ENCODE measurements at places on chromosomes 1 and 21.
A peak's percentile ranks its signal among the peaks of the same experiment; 100 is the strongest.

- DNase-seq: no peak
These were observed 51.3 kb downstream of the MAST2 start for GRCh38 chr1:45854724-45855123.

DNA sequence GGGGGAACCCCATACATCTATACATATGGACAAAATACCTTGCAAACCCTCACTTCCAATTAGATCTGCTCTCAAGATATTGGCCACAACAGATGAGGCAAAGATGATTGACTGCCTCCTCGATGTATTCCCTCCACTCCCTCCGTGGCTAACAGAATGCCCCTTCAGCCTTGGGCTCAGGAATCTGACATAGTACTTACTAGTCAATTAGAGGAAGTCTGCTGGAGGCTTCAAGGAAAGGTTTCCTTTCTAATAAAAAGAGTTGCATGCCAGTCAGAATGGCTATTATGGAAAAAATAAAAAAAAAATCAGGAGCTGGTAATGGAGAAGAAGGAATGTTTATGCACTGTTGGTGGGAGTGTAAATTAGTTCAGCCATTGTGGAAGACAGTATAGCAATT lies 90.4 kb upstream of the VAV3 start:
- DNase-seq: no peak

- no peak for DNase-seq
These were observed 16.1 kb downstream of the SLAMF1 start for GRCh38 chr1:160630523-160631451.

- no peak for DNase-seq
These were observed 658 bp downstream of the UBXN11 start for GRCh38 chr1:26305667-26306289.

- DNase-seq: no peak
These were observed 22.7 kb upstream of the IFNAR1 start for GRCh38 chr21:33302055-33302454.

GRCh38 chr1:226737819-226738420 lies 1.2 kb downstream of the ITPKB start:
- DNase-seq: peak; percentile 54

DNA sequence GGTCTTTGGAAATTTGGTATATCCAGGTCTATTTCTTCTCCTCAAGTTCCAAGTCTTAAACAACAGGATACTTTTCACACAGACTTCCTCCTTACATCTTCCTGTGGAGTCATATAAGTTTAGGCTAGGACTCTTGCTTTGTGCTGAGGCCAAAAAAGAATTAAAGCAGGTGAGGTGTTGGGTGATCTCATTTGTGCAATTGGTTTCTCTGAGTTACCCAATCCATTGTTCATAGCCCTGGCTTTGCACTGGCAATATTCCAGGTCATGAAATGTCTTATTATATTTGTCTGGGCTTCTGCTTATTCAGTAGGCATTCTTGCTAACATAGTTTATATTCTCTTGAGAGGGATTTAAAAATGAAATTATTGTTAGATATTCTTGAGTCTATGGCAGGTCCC lies 14.1 kb upstream of the KIAA0040 start:
- no peak for DNase-seq

- DNase-seq: no peak
These were observed 17.2 kb downstream of the PPT1 start for GRCh38 chr1:40079774-40080400.

- no peak for DNase-seq
These were observed 290.4 kb upstream of the POU3F1 start for GRCh38 chr1:38336961-38337360.

DNA sequence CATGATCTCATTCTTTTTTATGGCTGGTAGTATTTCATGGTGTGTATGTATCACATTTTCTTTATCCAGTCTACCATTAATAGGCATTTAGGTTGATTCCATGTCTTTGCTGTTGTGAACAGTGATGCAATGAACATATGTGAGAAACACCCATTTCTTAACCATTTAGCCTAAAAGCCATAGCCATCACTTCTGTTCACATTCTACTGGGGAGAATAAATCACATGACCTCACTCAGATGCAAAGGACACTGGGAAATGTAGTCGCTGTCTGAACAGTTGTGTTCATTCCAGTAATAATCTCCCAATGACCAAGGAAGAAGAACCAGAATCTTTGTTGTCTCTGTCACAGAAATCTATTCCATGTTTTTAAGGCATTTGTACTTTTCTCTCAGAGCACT lies 15.1 kb upstream of the PLA2G2E start:
- no peak for DNase-seq

DNA sequence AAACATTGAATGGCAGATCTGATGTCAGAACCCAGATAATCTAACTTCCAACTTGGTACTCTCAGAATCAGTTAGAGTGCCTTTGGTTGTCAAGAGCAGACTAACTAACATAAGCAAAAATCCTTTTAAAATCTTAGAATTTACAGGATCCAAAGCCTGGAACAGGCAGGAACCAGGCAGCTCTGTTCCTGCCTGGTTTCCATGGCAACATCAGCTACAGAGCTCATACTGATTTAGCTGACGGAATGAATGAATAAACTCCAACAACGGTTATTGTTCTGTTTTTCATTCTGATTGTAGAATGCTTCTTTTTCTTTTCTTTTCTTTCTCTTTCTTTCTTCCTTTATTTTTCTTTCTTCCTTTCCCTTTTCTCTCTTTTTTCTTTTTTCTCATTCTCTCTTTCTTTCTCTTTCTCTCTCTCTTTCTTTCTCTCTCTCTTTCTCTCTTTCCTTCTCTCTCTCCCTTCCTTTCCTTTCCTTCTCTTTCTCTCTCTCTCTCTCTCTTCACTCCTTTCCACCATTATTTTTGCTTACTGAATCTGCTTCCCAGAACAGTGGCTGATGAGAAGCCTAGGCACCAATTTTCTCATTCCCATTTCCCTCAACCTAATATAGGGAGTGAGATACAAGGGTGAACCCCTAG lies 121.6 kb downstream of the RGS7 start:
- no peak for DNase-seq

GRCh38 chr1:215599418-215600074 lies 32.4 kb downstream of the KCTD3 start:
- DNase-seq: no peak

DNA sequence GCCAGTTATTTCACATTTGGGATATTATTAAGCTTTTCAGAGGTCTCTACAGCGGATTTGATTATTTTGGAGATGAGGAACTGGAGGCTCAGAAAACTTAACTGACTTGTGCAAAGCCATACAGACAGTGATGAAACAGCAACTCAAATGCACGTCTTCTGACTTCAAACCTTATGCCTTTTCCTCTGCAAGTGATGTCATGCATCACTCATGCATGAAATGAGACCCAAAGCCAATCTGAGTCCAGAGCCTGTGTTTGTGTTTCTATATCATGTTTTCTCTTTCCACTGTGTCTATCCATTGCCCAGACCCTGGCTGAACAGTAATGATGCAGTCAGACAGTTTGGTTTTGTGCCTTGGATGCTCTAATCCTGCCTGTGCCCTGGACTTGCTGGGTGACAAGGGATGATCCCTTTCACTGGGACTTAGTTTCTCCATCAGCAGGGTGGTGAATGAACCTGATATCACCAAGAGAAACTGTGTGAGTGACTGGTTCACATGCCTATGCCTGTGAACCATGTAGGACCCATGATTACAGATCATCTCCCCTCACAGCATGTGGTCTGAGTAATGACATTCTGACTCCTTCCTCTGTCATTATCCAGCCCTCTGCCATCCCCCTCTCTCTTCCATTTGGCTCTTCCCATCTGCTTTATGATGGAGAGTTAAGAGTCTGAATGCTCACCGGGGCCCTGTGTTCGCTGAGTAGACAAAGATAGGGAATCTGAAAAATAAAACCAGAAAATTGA lies 33.4 kb downstream of the SLAMF6 start:
- no peak for DNase-seq

- peak; percentile 8 for DNase-seq
These were observed 18.6 kb upstream of the PADI1 start for GRCh38 chr1:17186216-17186909.

GRCh38 chr1:34884961-34885360 lies 25.4 kb upstream of the SMIM12 start:
- DNase-seq: no peak

DNA sequence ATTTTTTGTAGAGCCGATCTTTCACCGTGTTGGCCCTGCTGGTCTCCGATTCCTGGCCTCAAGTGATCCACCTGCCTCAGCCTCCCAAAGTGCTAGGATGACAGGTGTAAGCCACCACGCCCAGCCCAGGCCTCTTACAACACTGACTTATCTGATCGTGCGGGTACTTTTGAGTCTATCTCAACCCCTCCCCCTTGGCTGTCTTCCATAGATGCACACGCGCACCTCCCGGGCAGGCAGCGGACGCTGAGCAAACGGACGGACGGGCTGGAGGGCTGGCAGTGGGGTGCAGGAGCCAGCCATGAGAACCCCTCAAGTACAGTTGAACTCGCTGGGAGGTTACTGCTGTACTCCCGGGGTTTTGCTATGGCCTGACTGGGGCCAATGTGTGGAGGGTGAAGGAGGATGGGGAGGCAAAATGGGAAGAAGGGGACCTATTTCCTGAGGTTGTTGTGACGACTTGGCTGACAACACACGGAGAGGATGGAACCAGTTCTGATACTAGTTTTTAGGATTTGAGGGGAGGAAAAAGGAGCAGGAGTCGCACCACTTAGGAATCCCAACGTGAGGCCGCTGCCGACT lies 959 bp downstream of the CD58 start:
- DNase-seq: peak; percentile 33

DNA sequence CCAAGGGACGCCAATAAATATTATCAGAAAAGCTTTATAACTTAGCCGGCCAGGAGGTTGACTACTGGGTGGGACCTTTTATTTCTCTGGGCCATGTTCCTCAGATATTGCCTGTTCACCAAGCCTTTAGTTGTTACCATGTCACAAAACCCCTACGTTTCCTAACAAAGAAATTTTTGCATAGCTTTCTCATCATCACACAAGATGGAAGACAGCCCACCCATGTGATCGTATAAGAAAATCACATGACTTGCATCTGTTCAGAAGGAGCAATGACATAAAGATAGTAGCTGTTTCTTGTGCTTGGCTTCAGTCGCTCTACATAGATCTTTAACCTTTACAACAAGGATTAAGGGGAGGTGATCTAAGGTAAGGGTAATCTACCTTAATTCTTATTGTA lies 88.9 kb upstream of the NGF start:
- DNase-seq: no peak

GRCh38 chr21:38813547-38813946 lies 7.8 kb downstream of the ETS2 start:
- DNase-seq: no peak

DNA sequence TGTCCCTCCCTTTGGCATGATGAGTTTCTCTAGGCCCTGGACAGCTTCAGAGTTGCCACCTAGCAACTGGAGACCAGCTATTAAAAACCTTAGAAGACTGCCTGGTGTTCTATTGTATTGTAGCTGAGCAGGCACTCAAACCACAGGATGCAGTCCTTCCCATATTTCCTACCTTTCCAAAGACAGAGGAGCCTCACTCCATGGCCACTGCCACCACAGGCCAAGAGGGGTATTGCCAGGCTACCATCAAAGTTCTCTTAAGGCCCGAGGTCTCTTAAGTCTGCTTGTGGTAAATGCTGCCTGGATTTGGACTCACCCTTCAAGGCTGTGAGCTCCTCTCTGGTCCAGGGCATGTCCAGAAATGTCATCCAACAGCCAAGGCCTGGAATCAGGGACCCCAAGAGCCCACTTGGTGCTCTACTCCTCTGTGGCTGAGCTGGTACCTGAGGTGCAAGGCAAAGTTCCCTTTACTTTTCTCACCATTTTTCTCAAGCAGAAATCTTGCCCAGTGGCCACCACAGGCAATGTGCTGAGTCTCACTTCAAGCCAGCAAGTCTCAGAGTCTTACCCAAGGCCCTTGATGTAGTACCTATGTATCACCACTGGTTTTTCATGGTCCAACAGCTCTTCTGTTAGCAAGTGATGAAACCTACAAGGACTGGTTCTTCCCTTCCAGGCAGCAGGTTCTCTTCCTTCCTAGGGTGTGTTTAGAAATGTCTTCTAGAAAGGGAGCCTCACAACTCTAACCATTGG lies 269.4 kb downstream of the AMY1C start:
- no peak for DNase-seq

GRCh38 chr1:158979229-158979628 lies 30.5 kb upstream of the IFI16 start:
- DNase-seq: no peak

GRCh38 chr1:6466023-6466422 lies at the start of gene TNFRSF25:
TNFRSF25 (minus strand) TSS chr1:6466173; CDS start chr1:6466107, 66 bp downstream.
- peak; percentile 48 for DNase-seq

DNA sequence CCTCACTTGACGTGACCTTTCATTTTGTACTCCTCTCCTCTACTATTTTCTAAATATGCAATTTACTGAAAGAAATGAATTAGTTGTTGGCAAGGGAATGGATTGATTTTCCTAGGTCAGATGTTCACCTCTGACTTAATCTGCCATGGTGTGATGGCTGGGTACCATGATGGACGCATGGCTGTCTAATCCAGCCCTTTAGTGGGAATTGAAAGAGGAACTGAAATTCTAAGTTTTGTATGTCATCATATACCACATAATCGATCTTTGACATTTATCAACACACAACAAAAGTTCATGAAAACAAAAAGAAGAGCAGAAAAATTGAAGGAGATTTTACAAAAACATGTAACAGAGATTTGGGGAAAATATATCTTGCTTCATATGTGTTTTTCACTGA lies 331.3 kb upstream of the SNX7 start:
- no peak for DNase-seq

- no peak for DNase-seq
These were observed 20.9 kb downstream of the UQCRHL start for GRCh38 chr1:15786581-15786980.

DNA sequence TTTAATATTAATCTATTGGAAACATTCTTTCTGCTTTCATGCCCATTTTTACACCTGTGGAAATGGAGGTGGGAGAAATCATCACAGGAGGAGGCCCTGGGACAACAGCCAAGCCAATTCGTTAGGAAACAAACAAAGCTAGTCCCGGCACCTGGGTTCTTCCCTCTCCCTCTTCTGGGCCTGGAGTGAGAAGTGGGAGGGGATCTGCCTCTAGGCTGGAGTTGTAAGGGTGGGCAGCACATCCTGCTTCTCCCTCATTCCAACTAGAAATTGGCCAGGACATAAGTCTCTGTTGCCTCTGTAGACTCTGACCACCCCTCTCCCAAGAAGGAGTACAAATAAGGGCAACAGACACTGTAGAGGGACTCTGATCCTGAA lies 20.2 kb upstream of the ERO1B start:
- DNase-seq: no peak

DNA sequence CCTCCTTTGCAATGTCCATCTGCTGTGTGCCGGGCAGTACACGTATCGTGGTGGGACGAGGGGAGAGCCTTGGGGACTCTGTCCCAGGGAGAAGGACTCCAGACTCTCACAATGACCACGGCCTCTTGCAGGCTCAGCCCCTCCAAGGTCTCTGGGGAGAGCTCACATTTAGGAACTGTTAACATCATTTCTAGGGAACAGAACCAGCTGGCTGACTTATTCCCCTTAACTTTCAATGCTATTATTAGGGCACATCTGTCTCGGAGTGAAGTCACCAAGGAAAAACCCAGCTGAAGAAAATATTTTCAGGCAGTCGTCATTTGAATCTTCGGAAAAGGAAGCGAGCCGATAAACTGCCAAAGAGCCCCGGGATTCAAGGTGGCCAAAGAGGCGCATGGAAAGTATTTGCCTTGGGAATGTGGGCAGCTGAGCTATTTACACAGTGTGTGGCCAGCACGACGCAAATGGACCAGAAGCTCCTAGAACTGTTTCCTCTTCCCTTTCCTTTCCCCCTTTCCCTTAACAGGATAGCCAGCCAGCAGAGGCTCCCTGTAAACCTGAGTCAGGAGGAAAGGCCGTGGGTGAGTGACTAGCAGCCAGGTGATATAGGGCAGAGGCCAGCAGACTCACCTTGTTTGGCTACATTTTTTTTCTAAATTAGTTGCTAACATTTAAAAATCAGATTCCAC lies 74.5 kb downstream of the ITPKB start:
- no peak for DNase-seq
